Lung microvascular endothelial cell (primary cell): ENCODE measurements at places on chromosomes 6 and 20. TPM values are rescaled to one million over a fixed set of nuclear protein-coding genes. Genes with fewer than 3 reads are reported as not detected.

DNA sequence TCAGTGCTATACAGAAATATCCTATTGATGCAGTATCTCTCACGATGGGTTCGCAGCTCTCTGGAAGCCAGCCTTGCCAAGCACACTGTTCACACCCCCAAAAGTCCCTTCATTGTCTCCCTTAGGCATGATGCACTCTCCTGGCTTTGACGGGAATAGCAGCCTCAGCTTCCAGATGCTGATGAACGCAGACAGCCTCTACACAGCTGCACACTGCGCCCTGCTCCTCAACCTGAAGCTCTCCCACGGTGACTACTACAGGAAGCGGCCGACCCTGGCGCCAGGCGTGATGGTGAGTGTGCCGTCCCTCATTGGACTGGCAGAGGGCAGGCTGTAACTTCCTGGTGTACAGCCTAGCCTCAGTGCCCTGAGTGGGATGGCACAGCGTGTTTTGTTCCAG is 60.0 kb upstream of the PBOV1 start:
- peak; percentile 33 for DNase-seq

- peak; percentile 69 for DNase-seq
These were observed 172.9 kb downstream of the ADGRG6 start for GRCh38 chr6:142474531-142475289.

DNA sequence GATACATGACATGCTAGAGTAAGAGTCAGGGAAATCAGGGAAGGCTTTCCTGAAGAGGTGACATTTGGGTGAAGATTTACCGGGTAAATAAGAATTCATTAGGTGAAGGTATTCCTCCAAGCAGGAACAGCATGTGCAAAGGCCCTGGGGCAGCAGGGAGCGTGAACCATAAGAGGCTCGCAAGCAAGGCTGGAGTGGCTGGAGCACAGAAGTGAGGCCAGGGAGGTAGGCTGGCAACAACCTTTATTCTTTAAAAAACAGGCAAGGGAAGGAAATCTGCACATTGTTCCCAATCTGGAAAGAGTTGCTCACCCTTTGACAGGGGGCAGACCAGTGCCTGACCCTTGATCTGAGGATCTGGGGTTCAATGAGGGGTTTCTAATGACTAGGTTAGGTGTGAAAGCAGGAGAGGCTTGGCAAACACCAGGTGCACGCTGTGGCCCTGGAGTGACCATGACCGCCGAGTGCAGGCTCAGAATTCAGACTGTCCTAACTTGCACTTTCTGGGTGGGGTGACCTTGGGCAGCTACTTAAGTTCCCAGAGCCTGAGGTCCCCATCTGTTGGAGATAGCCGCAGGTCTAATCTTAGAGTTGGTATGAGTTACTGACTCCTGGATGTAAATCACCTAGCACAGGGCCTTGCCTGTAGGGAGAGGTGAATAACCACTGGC is 1.9 kb downstream of the KIAA1755 start:
- no peak for DNase-seq

Gene HAO1
- total RNA-seq, result not detected in 2 replicates

- DNase-seq, result no peak
These were observed 41.7 kb downstream of the PLAGL1 start for GRCh38 chr6:143966312-143966711.

GRCh38 chr6:57130661-57131177 is 40.7 kb downstream of the ZNF451 start:
- DNase-seq, result no peak

Gene NRM
- 1.6 and 2.2 TPM in 2 replicates for total RNA-seq

- DNase-seq, result no peak
These were observed 192.4 kb downstream of the BMP2 start for GRCh38 chr20:6959900-6960312.

GRCh38 chr20:11248687-11249638 is 575.2 kb upstream of the JAG1 start:
- DNase-seq, result no peak

GRCh38 chr6:44227148-44227793 is 3.9 kb downstream of the SLC29A1 start:
- no peak for DNase-seq

DNA sequence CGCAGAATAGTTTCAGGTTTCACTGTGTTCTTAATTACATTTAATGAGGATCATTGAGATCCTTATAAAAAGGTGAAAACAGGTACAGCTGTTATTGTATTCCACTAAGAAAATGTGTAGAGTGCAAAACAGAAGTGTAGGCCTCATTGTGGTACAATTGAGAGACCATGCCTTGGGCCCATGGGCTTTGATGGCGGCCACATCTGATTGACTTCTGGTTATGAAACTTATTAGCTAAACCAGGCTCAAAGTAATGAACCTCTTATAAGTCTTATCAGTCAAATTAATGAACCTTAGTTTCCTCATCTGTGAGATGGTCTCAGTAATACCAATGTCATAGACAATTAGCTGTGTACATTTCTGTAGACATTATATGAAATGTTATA is 148.7 kb downstream of the ZDHHC14 start:
- DNase-seq, result no peak

DNA sequence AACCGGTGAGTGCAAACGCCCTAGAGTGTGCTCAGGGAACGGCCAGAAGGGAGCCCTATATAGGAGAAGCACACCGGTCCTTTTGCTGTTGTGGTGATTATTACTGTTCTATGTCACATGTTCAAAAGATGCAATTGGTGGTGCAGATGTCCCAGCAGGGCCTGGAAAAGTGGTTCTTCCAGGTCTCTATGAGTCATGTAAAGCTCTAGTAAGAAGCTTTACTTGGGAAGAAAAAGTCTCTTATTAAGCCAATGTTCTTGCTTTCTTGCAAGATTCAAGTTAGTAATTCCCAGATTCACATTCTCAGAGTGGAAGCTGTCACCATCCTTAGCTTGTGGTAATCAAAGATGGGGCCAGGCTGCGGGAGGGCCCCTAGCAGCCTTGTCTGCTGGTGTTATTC is 23.3 kb downstream of the EDN3 start:
- no peak for DNase-seq

DNA sequence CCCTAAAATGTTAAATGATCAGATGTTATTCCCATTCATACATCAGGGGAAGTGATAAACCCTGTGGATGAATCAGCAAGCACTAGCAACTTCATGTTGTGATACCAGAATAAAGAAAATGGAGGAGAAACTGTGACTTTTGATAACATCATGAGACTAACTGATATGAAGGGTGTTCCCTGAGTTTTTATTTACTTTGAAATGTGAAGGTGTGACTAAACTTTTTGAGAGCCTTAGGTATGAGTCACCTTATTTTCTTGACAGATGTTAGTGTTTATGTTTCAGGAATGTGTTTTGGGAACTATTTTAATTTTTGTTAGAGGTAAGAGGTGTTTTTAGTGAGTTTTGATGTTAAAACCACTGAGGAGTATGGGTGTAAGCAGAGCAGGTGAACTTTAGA is 4.4 kb downstream of the PARD6B start:
- DNase-seq, result no peak

Gene DYNLT2
- total RNA-seq, result 0.22 and 0.60 TPM in 2 replicates

Gene RFX6
- not detected in 2 replicates for total RNA-seq

DNA sequence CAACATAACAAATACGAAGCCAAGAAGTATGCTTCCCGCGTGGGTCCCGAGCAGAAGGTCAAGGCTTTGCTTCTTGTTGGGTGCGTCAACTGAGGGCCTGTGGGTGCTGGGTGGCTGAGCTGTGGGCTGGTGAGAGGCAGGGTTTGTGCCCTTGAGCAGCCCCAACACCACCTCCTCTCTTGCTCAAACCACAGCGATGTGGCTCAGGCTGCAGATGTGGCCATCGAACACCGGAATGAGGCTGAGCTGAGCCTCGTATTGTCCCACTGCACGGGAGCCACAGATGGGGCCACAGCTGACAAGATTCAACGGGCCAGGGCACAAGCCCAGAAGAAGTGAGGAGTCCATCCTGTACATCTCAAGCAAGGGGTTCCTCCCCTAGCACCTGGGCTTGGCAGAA is 7.0 kb upstream of the PTPRA start:
- no peak for DNase-seq
